Breast epithelium (tissue), 4 donors: ENCODE measurements at places on chromosomes 1 and 21. TPM values are rescaled to one million over a fixed set of nuclear protein-coding genes. Genes with fewer than 3 reads are reported as not detected.

Gene TAS1R3
- 0.33 TPM for total RNA-seq

Gene POMGNT1
- 42.3 TPM for total RNA-seq

Gene FAAH
- total RNA-seq = 58.7 TPM

Gene FLG2
- total RNA-seq = not detected

Gene TSPAN1
- total RNA-seq = 8.9 TPM

Gene CACHD1
- total RNA-seq = 31.9 TPM

Gene F3
- total RNA-seq = 115 TPM

Gene FCMR
- 11.0 TPM for total RNA-seq

Gene CFHR2
- total RNA-seq = not detected

DNA sequence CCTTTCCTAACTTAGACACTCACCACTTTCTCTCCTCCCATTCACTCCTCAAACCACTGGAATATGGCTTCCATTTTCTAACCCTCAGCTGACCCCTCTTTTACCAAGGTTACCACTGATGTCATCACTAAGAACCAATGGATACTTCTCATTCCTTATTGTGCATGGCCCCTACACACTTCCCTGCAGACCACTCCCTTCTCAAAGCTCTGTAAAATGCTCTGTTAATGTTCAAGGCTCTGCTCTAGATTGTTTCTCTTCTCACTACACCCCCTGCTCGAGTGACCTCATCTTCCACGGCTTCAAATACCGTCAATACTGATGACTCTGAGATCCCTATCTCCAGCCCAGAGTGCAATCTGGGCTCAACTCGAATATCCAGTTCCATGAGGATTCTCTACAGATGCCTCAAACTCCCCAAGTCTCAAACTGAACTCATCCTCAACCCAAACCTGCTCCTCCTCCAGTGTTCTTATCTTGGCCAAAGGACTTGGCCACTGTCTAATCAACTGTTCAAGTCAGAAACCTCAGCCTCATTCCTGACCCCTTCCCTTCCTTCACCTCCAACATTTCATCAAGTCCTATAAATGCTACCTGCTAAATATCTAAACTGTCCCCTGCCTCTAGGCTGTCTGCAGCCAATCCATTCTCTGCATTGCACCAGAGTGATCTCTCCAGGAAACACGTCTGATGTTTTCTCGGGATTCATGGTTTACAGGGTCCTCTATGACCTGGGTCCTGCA is 41.3 kb upstream of the BMP8B start:
- no peak for DNase-seq

DNA sequence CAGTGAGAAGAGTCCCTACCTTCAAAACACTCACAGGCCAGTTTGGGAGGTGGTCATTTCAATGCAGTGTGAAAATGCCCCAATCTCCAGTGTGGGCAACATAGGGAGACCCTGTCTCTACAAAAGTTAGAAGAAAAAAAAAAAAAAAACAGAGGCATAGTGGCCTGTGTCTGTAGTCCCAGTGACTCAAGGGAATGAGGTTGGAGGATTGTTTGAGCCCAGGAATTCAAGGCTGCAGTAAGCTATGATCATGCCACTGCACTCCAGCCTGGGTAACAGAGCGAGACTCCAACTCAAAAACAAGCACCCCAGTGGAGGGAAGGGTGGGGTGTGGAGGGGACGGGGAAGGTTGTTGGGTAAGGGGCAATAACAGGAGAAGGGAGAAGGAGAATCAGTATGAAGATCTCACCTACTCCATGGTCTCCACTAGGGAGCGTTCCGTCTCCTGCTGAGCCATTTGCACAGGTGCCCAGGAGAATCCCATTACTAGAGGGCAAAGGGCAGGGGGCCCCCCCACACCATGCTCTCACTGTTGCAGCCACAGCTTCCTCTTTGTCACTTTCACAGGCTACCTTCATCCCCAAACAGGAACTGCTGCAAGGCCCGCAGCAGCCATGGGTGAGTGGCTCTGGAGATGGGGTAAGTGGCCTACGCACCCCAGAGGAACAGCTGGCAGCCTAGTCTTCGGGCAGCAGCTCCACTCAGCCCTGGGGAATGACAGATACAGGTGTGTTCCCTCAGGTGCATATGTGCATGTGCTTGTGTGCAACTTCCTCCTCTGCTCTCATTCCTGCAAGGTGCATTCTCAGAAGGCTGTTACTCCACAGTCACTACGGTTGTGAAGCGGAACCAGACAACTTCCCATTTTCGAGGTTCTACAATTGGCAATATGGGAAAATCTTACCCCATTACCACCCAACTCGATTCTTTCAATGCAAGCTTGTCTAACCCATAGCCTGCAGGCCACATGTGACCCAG is 87.9 kb upstream of the LYST start:
- no peak for DNase-seq

GRCh38 chr21:44572959-44573583 is 458 bp upstream of the KRTAP10-4 start:
- peak; percentile 41 for DNase-seq

GRCh38 chr1:185297982-185298381 is 19.1 kb downstream of the IVNS1ABP start:
- DNase-seq = no peak

- no peak for DNase-seq
These were observed 122.3 kb downstream of the SYF2 start for GRCh38 chr1:25110036-25110435.

DNA sequence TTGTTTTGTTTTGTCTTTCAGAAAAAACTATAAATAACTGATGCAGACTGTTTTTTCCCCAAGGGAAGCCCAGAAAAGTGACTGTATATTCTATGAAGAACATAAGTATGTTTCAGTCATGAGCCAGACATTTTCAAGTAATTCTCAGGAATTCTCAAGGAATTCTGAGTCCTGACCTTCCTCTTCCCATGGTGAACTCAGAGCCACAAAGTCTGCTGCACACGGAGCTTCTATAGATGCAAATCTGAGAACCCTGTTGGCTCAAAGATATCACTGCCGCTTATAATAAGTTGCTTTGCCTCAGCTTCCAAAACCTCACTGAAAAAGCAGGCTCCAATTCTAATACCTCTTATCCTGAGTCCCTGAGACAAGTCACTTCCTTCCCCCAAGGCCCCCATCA is 418.5 kb upstream of the RUNX1 start:
- DNase-seq = no peak

DNA sequence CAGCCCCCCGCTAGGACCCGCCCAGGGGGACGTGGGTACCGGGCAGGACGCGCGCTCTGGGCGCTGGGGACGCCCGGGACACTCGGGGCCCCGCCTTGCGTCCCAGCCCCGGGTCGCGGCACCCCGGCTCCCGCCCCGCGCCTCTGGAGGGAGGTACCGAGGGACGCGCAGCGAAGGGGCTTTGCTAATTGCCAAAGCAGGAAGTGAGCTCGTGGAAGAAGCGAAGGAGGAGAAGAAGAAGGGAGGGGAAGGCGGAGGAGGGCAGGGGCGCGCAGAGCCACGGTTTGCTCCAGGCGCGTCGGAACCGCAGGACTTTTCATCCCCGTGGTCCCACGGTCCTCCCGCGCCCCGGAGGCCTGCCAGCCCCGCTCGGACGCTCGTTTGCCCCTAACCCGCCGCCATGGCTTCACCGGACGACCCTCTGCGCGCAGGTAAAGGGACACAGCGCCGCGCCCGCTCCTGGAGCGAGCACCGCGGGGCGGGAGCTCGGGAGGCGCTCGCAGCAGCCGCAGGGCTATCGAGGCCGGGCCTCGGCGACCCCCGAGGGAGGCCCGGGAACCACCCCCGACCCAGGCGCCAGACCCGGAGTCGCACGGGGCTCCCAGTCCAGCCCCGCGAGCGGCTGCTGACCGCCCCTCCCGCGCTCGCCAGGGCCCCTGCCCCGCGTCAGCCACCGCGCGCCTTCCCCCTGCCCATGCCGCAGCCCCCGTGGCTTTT is 1.3 kb downstream of the EDARADD start:
- no peak for DNase-seq

- DNase-seq = no peak
These were observed 330.5 kb upstream of the KAZN start for GRCh38 chr1:14267991-14268390.

GRCh38 chr1:245649666-245650065 is 494.9 kb downstream of the KIF26B start:
- DNase-seq = no peak

GRCh38 chr21:37374027-37374426 is 7.5 kb downstream of the DYRK1A start:
- DNase-seq = no peak

- DNase-seq = no peak
These were observed 42.0 kb downstream of the GALNT2 start for GRCh38 chr1:230109066-230109465.

DNA sequence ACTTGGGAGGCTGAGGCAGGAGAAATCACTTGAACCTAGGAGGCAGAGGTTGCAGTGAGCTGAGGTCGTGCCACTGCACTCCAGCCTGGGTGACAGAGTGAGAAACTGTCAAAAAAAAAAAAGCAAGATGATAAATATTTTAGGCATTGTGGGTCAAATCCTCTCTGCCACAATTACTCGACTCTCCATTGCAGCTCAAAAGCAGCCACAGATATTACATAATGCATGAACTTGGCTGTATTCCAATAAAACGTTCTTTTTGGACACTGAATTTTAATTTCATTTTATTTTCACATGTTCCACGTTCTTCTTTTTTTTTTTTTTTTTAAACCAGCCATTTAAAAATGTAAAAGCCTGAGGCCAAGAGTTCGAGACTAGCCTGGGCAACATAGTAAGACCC is 69.4 kb downstream of the TCP10L start:
- DNase-seq = no peak

DNA sequence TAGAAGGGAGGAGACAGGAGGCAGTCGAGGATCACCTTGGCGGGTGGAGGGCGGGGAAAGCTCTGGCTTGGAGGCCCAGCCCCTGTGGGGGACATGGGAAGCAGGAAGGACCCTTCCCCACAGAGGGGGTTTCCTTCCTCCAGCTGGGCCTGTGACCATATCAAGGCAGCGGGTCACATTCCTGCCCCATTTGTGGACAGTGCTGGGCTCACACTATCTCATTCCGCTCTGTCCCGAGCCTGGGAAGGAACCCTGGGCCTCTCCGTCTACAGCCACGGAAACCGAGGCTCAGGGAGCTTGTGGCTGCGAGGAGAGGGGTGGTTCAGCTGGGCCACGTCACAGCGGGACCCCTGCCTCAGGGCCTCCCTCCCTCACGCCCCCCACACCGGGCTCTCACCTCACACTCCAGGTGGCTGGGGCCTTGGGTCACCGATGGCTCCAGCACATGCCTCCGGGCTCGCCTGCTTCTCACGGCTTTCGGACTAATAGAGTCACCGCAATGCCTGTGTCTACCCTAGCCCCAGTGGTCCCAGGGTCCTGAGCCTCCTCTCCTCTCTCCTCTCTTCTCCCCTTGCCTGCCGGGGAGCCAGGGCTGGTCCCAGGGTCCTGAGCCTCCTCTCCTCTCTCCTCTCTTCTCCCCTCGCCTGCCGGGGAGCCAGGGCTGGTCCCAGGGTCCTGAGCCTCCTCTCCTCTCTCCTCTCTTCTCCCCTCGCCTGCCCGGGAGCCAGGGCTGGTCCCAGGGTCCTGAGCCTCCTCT is 56.4 kb downstream of the SLC19A1 start:
- DNase-seq = no peak
